ENCODE measurements at places on chromosomes 6 and 20.

GRCh38 chr20:46951840-46952497, 57.3 kb downstream of the EYA2 start:
- DNase-seq: no peak

- DNase-seq: peak; percentile 56
Measured at GRCh38 chr6:2853769-2854395, 12.2 kb upstream of the SERPINB1 start.

GRCh38 chr6:129508477-129509145, 201.4 kb downstream of the ARHGAP18 start:
- no peak for DNase-seq

DNA sequence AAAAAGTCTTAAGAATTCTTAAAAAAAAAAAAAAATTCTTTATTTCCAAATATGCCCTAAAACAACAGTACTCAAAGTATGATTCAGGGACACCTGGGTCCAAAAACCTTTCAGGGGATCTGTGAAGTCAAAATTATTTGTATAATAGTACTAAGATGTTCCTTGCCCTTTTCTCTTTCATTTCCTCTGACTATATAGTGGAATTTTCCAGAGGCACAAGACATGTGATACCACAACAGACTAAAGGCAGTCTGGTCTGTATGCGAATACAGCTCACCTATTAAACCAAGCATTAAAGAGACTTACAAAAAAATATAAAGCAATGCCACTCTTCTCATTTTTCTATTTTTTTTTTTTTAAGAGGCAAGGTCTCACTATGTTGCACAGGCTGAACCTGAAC, 15.4 kb downstream of the NOL7 start:
- no peak for DNase-seq

GRCh38 chr6:132227904-132228303, 173.4 kb downstream of the MOXD1 start:
- no peak for DNase-seq

GRCh38 chr6:144675231-144675861, 390.2 kb downstream of the UTRN start:
- no peak for DNase-seq

DNA sequence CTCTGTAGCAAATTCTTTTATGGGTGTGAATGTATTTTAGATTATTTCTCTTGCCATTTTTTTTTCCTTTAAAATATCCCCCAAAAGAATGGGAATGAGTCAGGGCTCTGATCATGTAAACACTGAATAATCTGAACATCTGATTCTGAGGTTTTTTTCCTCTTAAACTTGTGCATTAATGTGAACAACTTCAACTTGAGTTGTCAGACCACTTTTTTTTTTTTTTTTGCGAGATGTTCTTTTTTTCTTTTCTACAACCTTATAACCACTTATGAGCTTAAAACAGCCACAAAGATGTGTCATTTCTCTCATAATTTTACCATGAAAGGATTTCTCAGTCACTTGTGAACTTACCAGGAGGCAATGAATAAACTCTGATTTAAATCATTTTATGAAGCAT, 85.3 kb downstream of the TBC1D7 start:
- DNase-seq: no peak

DNA sequence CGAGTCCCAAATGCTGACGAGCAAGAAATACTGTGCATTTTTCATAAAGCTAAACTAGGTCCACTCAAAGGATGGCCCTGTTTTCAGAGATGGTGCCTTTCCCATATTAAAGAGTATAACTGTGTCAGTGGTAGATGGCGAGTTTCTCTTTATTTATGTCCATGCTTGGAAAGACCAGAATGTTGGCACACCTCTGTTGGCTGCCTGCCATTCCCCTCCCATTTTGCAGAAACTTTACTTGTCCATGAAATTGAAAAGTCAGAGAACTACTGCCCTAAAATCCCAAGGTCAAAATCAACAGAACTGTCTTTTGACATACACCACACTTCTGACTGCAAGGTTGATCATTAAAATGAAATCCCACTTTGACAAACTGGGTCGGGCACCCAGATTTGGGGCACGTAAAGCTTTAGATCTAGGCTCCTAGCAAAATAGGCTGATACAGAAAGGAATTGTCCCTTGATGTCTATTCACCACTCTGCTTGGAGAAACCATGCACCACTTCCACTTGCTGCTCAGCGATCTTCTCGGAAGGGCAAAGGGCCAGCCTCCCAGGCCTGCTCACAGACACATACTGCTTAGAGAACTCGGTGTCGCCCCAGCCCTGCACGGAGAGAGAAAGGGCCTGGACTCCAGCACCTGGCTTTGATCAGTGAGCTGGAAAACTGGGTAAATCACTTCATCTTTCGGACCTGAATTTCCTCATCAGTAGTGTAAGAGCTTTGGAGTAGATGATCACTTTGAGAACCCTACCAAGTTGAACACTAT, 130.0 kb downstream of the AGPAT4 start:
- DNase-seq: no peak

GRCh38 chr20:44888226-44889103, 3.0 kb downstream of the YWHAB start:
- no peak for DNase-seq

DNA sequence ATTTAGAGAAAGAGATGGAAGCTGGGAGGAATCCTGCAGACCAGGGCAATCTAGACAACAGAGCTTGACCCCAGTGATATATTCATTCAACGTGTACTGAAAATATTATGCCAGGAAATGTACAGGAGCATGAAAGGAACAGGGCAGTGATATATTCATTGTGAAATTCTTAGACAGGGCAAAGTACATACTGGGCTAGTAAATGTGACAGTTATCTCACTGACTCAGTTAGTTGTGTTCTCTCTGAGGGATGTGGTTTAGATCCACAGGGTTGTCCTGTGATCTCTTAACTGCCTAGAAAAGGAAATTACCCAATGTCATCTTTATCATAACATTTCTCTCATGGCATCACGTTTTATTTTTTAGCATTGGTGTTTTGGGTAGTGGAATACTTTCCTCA, 891.3 kb downstream of the EYS start:
- no peak for DNase-seq

DNA sequence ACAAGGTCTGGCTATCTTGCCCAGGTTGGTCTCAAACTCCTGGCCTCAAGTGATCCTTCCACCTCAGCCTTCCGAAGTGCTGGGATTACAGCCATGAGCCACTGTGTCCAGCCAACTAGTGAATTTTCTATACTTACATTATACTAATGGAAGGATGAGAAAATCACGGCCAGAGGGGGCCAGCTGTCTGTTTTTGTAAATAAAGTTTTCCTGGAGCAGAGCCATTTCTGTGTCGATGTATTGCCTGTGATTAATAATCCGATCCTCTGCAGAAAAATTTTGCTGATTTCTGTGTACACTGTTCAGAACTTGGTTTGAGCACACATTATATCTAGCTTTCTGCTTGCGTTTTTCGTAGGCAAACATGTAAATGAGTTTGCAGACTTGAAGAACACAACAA, 28.8 kb downstream of the PTPRT start:
- no peak for DNase-seq

DNA sequence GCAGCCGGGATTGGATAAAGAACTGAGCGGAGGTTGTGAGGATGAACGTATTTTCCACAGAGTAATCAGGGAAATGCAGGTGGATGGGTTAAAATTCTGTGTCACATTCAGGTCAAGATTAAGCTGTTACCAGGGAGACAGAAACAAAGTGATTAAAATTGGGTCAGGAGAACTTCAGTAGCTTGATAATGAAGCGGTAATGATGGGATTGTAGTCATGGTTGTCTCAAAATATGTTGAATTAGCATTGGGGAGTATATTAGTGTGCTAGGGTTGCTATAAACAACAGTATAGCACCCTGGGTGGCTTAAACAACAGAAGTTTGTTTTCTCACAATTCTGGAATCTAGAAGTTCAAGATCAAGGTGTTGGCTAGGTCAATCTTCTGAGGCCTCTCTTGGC, 155.5 kb downstream of the GJA1 start:
- no peak for DNase-seq

DNA sequence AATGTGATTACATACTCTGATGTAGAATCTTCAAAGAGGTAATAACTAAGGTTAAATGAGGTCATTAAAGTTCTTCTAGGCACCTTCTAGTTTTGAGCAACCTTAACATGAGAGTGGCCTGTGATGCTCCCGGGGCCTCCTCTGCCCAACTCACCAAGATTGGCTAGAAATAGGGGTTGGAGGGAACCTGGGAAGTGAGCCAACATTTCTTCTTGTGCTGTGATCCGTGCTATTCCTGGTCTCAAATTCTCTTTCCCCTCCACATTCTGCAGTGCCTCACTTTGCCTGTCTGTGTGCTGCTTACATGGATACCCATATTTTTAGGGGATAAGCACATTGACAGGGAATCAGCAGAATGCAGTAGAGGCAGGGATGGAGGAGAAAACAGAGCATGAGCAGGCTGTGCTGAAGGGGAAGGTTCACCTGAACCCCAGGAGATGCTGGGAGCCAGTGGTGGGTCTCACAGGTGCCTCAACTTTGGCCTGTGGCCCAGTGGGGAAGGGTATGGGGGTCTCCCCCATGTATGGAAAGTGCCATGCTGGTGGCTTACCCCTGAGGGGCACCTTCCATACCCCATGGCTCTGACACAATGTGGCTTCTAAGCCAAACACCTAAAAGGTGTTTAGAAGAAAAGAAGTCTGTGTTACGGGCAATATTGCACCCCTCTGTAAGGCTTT, 164.7 kb upstream of the CHD6 start:
- DNase-seq: no peak

DNA sequence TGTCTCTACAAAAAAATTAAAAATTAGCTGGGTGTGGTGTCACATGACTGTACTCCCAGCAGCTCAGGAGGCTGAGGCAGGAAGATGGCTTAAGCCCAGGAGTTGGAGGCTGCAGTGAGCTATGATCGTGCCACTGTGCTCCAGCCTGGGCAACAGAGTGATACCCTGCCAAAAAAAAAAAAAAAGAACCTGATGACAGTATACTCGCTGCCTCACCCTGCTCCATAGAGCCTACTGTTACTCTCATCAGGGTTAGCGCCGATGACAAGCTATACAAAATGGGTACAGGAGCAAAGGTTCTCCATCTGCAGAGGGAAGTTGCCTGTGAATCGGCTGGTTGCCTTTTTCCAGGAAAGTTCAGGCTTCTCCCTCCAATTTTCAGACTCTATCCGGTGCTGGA, 53.4 kb downstream of the GMPR start:
- DNase-seq: no peak

GRCh38 chr6:156557251-156557910, 219.8 kb upstream of the ARID1B start:
- DNase-seq: no peak

- no peak for DNase-seq
Measured at GRCh38 chr6:70954750-70955149, 2.1 kb downstream of the B3GAT2 start.

- DNase-seq: no peak
Measured at GRCh38 chr6:21831521-21832291, 238.2 kb downstream of the SOX4 start.

GRCh38 chr20:21090721-21091120, 15.4 kb downstream of the LINC00237 start:
- DNase-seq: no peak

DNA sequence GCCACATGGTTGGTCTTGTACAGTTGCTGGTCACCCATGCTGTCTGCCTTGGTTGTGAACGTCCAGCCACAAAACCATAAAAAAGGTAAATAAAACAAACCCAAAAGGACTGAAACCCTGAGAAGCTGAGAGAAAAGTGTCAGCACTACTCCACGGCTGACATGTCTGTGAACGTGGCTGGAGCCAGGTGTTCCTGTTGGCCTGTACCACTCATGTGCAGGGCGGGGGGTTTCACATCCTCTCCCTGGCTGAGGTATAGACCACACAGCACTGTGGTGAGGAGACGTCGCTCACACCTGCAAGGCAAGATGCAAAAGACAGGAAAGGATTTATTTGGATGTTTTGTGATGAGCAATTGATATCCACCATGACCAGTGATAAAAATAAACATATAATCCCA, 51.9 kb upstream of the MRPS10 start:
- no peak for DNase-seq

- DNase-seq: no peak
Measured at GRCh38 chr20:41234546-41234945, 83.0 kb downstream of the ZHX3 start.

DNA sequence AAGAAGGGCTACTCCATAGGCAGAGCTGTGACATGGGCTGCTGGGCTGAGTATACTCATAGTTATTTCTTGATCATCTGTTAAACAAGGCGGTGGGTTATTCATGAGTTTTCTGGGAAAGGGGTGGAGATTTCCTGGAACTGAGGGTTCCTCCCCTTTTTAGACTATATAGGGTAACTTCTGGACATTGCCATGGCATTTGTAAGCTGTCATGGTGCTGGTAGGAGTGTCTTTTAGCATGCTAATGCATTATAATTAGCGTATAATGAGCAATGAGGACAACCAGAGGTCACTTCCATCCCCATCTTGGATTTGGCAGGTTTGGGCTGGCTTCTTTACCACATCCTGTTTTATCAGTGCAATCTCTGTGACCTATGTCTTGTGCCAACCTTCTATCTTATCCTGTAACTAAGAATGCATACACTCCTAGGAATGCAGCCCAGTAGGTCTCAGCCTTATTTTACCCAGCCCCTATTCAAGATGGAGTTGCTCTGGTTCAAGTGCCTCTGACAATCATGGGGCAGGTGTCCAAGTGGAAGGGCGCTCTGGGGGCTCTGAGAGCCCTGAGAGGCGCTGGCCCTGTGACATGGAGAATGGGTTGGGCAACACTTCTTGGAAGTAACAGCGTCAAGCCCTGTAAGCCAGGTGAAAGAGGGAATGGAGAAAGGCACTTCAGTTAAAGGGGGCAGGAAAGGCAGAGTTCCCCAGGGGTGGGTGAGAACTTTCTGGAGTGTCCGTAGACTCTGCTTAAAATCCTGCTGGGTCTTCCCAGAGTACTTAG, 354.2 kb upstream of the SULF2 start:
- no peak for DNase-seq

GRCh38 chr6:121436274-121436857, 920 bp downstream of the GJA1 start:
- no peak for DNase-seq

DNA sequence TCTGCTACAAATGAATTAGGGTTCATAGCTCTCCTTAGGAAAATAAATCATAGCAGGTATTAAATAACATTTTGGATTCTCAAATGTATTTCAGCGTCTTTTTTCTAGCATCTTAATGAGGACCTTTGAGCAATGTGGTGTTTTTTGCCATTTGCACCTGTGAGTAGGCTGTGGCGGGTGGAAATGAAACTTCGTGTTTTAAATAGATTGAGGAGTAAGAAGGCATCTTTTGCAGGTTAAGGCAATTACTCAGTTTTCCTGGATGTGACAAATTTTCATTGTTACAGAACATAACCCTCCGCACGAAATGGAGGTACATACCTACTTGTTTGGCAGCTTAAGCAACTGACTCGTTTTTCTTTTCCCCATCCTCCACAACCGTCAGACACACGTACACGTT, 708.9 kb upstream of the NRSN1 start:
- no peak for DNase-seq

- no peak for DNase-seq
Measured at GRCh38 chr6:93644611-93645010, 225.3 kb upstream of the EPHA7 start.

GRCh38 chr20:16212790-16213189, 360.5 kb downstream of the KIF16B start:
- no peak for DNase-seq
